ENCODE measurements at places on chromosomes 16 and 17.
A peak's percentile ranks its signal among the peaks of the same experiment; 100 is the strongest.

DNA sequence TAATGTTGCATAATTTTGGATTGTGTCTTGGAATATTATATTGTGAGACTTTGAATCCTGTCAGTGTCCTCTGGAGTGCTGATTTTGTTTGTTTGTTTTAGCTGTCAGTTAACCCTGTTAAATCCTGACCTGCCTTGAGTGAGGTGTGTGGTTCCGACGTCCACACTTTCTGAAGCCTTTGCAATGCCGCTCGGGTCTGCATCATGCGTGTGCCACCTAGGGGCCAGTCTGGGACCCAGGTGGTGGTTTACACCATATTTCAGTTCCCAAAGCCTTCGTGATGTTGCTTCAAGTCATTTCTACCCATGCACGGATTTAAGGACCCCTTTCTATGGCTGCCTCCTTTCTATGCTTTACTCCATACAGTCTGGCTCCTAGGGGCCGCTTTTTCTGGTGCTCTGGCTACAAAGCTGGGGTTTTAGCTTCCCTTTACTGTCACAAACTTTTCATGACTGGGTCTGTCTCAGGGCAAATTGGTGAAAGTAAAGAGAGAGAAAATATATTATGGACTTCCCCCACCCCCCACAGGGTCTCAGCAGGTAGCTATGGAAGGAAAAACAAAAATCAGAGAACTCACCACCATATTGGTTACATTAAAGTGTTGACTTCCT, 11.4 kb upstream of the OR4D1 start:
- DNase-seq = no peak

DNA sequence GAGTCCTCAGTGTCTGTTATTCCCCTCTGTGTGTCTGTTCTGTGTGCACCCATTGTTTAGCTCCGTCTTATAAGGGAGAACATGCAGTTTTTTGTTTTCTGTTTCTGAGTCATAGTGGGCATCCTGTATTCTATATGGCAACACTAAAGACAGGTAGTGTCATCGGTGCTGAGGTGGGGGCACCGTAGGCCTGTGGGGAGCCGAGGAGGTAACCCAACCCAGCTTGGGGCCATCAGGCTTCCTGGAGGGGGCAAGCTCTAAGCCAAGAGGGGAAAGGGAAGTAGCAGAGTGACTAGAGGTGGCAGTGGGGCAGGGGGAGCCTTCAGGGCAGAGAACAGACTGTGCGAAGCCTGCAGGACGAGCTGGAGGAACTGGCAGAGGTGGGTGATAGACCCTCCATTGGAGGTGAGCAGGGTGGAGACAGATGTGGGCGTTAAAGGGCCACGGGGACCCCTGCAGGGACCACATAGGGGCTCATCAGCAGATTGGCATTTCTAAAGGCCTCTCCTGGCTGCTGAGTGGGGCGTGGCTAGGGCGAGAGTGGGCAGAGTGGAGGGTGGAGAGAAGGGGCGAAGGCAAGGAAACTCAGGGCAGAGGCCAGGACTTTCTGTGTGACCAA, 36.5 kb downstream of the CPNE2 start:
- DNase-seq = peak; percentile 40

DNA sequence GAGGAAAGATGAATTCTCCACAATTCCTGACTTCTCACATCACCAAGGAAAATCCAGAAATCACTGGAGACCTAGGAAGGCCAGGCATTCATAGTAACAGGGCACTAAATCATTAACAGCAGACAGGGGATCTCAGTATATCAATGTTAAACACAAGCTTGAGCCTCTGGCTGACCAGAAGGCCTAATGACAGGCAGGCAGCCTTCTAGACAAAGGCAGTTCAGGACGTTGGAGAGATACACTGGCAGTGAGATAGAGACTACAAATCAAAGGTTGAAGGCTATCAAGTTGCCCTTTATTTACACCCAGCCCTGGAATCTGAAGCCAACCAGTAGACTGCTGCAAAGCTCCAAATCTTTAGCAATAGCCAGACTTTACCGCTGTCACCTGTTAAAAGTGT, 422.8 kb upstream of the CCL2 start:
- no peak for DNase-seq

DNA sequence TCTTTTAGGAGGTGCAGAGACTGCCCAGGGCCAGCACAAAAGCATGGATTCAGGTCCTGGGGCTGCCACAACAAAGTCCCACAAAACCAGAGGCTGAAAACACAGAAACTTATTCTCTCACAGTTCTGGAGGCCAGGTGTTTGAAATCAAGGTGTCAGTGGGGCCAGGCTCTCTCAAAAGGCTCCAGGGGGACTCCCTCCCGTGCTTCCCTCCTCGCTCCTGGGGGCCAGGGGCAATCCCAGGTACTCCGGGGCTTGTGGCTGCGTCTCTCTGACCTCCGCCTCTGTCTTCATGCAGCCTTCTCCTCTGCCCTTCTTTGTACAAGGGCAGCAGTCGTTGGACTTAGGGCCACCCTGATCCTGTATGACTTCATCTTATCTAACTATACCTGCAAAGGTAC, 8.3 kb upstream of the RBFOX3 start:
- DNase-seq = no peak

DNA sequence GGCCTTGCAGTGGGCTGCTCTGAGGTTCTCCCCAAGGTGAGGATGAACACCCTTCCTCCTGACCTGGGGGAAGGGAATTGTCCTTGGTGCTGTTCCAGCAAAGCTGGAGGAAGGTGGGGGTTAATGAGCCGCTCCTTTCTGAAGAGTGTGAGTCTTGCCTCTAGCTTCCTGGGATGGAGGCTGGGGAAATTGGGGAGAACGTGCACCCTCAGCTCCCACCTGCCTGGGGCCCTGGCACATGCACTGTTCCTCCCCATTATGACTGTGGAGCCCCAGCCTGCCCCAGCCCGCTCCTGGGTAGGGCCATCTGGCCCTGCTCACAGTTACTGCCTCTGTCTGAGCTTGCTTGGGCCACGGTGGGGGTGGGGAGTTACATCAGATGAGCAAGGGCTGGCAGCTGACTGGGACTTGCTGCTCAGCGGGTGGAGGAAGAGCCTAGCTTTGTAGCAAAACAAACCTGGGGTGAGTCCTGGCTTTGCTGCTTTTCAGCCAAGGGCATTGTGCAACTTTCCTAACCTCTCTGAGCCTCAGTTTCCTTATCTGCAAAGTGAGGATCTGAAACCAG, 11.1 kb downstream of the TNS4 start:
- no peak for DNase-seq

DNA sequence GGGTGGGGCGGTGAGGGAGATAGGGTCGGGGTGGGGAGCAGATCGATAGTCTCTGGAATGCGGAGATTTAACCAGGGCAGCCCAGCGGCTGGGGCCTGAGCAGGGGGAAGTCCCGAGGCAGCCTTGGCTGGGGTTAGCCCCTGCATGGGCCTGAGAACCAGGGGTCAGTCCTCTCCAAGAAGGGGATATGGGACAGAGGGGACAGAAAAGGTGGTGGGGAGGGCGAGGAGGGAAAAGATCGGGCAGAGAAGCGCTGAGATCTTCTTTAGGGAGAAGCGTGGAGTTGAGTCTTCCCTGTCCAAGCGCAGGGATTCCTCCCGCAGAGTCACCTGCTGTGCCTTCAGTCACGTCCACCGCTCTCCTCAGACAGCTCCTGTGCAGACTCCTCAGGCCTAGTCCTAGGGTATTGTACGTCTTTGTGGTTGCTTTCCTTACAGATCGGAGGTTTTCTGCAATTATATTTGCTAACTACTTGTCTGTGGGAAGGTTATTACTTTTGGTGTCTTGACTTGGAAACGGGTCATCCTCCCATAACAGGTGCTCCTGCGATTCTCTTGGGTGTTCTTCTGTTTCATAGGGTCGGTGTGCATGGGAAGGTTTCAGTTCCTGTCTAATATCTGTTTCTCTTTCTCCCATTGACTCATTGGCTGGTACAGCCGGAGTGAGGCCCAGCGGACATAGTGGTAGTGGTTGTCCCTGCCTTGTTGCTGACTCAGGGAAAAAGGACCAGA, 952 bp downstream of the CD300A start:
- no peak for DNase-seq

- DNase-seq = no peak
Measured at GRCh38 chr17:8798176-8798845, 854 bp downstream of the MFSD6L start.

- DNase-seq = peak; percentile 19
Measured at GRCh38 chr16:57651344-57652333, 16.5 kb upstream of the ADGRG3 start.

DNA sequence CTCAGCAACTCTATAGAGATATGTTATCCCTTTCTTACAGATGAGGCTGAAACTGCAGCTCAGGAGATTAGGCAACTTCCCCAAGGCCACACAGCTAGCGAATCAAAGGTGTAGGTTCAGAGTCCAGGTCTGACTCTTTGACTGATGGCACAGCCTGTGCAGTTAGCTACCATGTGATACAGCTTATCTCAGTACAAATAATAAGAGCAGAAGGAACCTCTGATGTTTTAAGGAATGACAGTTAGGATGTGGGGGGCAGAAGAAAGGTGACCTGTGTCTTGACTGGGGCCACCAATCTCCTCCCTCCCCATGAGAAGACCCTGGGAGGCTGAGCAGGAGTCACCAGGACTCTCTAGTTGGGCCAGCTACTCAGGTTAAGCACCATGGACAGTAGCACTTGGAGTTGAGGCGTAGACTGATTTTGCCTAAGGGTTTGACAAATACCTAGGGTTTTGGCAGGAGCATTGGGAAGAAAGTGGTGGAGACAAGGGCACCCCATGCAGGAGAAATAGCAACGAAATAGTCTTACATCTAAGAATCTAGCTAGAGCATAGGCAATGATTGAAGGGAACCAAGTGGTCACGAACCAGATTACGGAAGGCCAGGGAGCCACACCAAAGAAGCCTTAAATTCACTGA, 22.8 kb upstream of the ACSM2B start:
- DNase-seq = no peak

DNA sequence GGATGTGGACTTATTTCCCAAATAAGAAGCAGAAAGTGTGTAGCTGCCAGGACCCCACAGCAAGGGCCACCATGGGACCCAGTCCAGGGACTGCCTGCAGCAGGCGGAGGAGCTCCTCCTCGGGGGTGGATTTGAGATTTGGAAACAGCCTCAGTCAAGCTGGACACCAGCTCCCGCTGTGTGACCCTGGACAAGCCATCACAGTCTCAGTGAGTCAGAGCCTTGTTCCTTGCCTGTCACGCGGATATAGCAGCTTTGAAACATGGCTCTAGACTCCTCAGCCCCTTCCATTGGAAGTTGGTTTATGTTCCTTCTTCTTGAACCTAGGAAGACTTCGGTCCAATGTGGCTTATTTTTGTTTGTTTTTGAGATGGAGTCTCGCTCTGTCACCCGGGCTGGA, 12.5 kb upstream of the DPEP1 start:
- DNase-seq = no peak

DNA sequence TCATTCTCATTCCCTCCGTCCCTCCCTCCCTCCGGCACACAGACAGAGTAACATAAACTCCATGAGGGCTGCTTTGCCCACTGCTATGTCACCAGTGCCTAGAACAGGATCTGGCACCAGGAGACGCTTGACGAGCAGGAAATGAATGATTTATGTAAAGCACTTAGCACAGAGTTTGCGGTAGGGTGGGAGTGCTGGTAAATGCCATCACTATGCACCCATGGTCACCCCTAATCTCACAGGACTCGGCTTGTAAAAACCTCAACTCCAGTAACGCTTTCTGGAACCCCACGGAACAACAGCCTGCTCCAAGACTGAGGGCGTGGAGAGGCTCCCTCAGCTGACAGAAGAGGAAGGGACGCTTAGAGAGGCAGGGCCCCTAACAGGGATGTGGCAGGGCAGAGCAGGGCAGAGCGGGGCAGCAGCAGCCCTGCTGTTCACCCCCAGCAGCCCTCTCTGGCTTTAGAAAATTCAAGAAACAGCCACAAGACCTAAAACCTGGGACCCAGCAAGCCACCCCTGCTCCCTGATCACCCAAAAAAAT, 156.9 kb downstream of the C16orf78 start:
- no peak for DNase-seq

DNA sequence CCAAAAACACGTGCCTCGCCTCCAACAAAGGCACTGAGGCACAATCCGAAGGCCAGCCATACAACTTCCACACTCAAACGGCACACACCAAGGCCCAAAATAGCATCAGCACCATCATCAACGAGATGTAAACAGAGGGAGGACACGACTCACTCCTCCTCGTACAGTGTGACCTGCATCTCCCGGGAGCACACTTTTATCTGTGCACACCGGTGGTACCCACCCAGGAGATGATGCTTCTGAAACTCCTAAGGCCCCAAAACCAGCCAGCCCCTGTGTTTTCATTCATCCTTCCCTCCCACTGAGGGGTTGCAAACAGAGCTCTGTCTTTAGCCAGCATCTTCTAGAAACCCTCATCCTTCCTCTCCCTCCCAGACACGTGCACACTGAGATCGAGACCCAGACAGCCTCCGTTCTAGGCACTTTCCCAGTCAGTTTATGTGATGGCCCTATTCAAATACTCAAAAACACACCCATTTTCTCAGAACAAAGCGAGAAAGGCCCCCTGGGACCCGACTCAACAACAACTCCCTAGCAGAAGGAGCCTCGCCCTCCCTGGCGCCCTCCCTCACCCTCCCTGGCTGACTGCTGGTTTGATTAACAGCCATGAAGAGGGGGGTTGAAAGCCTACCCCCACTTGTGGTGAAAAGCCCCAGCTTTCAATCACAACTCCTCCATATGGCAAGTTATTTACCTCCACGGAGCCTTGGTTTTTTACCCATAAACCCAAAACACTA, 76.3 kb downstream of the GAS7 start:
- peak; percentile 37 for DNase-seq

- no peak for DNase-seq
Measured at GRCh38 chr17:32903774-32904673, 23.9 kb upstream of the TMEM98 start.

DNA sequence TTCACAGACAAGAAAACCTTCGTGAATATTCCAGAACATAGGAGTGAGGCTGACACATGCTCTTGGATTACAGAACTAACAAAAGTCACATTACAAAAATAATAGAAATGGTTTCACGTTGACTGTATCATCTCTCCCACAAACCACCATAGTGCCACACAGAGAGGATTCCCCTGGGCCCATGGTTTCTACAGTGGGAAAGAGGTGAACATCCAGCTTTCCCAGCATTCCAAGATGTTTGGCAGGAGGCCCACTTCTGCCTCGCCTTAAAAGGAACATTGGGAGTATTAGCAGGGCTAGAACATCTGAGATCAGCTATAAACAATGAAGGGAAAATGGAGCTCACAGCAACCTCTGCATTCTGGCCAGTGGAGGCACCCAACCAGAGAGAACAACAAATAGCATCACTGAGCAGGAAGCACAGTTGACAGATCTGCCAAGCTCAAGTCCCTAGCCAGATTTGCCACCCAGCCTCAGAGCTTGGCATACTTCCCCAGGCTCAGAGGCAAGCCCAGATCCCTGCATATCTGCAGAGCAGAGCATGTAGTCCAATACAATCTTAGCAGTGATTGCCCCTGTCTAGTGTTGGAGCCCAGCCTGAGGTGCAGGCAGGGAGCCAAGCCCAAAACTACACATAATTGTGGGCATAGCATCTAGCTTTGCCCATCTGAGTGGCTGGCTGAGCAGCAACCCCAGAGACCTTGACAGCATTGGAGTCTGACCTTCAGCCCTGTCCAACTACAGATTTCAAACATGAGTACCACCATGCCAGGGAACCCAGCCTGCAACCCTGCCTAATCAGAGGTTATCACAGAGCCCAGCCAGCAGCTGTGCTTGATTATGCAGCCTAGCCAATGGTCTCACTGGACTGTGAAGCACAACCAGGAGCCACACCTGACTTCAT, 260.4 kb downstream of the CEP112 start:
- DNase-seq = no peak

- DNase-seq = peak; percentile 5
Measured at GRCh38 chr17:10729334-10730193, at the start of gene TMEM220. Gene TMEM220 (minus strand): TSS chr17:10730023. CDS start chr17:10729851, 172 bp downstream.

GRCh38 chr17:1228781-1229348, 41.4 kb upstream of the BHLHA9 start:
- DNase-seq = no peak
